ENCODE measurements at places on chromosomes 13 and 19. TPM values are rescaled to one million over a fixed set of nuclear protein-coding genes. Genes with fewer than 3 reads are reported as not detected.

FREM2 gene
- 1.2 TPM for polyA plus RNA-seq

ZNF317 gene
- 42.7 TPM for polyA plus RNA-seq

ZNF738 gene
- 8.4 TPM for polyA plus RNA-seq

NTN5 gene
- 0.78 TPM for polyA plus RNA-seq
